ENCODE measurements at places on chromosomes 6 and 20.

GRCh38 chr6:64872633-64873032 lies 834.4 kb downstream of the EYS start:
- no peak for DNase-seq

- no peak for DNase-seq
Measured at GRCh38 chr6:162187168-162187935, 540.2 kb downstream of the PRKN start.

DNA sequence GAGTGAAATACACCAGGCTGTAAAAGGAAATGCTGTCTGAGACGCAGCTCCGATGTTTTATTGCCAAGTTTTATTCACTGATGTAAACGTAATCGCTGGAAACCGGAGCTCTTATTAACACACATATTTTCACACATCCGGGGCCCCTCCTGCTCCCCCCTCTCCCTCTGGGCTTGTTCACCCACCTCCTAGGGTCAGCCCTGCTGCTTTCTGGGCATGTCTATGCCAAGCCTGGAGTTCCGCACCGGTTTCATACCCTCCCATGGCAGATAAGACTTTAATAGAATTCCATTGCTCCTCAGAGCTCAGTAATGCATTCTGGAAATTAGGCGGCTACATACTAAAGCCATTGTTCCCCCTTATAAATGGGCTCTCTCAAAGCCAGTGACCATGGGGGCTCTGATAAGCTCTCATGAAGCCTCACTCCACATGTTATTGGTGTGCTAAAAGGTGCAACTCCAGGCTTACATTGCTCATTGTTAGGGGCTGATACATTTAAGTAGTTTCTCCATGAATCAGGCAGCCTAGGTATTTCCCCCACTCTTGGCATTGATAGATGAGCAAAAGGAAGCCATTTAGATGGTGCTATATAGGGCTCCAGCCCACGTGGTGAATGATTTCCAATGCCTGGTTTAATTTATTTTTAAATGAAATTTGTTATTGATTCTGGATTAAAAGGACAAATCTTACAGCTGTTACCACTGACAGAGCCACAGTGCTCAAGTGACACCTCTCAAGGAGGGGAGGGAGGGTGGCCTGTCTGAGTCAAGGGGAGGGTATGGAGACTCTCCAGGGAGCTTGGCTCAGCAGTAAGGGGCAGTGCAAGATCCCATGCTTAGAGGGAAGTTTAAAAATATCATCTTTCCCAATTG lies 4.5 kb upstream of the VSTM2L start:
- peak; percentile 3 for DNase-seq

- DNase-seq, result no peak
Measured at GRCh38 chr6:21188505-21189223, 404.9 kb upstream of the SOX4 start.

GRCh38 chr20:58235010-58235409 lies 6.6 kb upstream of the ANKRD60 start:
- no peak for DNase-seq

DNA sequence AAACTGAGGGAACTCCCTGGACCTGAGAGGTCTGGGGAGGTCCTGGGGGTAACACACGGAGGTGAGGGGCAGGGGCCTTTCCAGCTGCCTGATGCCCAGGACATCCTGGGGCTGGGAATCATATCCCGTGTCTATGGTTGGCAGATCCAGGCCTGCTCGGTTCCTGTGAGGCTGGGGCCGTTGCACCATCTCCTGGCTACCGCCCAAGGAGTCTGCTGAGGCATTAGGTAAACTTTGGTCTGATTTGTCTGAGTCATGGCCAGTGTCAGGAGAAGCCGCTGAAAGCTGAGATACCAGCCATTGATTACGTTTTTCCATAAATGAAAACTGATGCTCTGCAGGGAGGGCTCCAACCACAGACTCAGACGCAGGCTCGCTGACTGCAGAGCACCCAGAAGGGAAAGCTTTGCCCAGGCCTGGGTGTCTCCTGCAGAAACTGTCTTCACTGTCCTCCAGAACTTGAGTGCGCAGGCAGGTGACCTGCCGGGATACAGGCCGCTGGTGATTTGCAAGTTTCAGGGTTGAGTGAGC lies 14.2 kb downstream of the TRAF3IP2 start:
- DNase-seq, result peak; percentile 100

DNA sequence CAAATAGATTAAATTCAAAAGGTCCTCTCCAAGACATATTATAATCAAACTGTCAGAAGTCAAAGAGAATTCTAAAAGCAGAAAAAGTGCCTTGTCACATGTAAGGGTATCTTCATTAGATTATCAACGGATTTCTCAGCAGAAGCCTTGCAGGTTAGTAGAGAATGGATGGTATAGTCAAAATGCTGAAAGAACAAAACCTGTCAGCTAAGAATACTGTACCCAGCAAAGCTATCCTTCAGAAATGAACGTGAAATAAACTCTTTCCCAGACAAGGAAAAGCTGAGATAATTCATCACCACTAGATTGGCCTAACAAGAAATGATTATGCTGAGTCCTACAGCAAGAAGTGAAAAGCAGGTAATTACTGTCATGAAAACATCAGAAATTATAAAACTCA lies 92.9 kb downstream of the STXBP5 start:
- no peak for DNase-seq

Measured in IMR-90 (cell line).